ENCODE measurements at places on chromosomes 13 and 19.
A peak's percentile ranks its signal among the peaks of the same experiment; 100 is the strongest.

GRCh38 chr13:99746637-99747402 lies 224.7 kb downstream of the ZIC5 start:
- no peak for DNase-seq

DNA sequence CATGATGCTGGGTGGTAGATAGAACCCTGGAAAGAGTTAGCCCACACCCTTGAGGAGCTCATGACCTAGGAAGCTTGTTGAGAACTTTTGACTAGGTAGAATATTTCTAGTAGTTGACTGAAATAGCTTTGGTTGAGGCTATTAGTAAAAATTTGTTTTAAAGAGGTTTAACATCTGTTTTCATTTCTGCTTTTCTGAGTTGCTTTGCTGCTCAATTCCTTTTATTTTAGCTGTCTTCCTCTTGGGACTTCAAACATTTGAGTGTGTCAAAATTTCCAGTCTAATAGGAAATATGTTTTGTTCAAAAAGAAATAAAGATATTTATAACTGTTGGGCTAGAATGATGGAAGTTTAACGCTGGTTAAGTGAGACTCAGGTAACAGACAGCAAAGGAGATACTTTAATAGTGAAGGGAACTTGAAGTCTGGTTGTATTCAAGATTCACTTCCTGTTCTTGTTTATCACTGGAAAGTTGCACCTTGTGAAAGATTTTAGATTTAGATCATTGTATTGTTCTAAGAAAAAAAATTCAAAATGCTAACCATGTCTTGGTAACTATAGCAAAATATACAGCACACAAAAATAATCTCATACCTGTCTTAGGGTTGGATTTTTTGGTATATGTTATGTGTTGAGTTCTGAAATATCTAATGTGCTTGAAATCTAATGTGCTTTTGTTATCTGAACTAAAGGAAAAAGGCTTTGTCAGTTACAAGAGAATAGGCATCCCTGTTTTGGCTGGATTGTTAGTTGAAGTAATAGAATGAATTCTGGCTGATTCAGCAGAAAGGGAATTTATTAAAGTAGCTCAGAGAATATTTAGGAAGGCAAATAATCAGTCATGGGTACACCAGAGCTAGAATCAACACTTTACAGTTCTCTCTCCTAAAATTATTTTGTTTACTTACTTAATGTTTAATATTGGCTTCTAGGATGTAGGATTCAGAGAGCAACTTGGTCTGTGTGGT lies 24.4 kb upstream of the GPR18 start:
- DNase-seq, result no peak

DNA sequence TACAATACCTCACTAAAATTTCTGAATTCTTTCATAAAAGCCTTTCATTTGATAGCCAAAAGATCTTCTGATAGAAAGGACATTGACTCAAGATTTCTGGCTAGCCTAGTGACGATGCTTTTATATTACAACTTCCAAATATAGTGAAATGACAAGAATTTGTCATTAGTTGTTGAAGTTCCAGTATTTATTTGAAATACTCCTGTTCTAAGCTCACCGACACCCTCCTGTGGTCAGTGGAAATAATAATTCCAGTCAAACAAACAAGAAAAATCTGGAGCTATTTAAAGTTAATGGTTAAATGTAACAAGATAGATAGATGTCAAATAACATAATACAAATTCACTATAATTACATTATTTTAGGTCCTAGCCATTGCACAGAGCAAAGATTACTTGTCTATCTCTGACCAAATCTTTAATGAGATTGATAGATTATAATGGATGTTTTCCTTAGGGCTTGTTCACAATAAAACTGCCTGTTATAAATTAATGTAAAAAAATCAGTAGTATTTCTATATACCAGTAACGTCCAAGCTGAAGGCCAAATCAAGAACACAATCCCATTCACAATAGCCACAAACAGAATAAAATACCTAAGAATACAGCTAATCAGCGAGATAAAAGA lies 195.5 kb downstream of the RGCC start:
- peak; percentile 79 for DNase-seq

DNA sequence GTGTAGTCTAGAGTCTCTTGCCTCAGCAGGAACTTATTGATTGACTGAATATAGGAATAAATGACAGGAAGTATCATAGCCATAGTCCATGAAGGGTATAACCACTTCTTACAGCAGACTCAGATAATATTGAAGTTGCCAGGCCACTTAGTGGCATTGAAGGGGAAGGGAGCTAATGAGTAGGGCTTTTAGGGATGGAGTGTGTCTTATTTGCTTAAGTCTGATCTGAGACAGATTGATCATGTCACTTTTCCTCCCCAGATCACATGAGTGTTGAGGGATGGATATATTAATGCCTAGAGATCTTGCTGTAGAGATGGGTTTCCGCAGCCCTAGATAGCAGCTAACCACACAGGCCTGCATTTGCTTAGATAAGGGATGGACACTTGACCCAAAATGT lies 62.2 kb upstream of the NBEA start:
- DNase-seq, result no peak

DNA sequence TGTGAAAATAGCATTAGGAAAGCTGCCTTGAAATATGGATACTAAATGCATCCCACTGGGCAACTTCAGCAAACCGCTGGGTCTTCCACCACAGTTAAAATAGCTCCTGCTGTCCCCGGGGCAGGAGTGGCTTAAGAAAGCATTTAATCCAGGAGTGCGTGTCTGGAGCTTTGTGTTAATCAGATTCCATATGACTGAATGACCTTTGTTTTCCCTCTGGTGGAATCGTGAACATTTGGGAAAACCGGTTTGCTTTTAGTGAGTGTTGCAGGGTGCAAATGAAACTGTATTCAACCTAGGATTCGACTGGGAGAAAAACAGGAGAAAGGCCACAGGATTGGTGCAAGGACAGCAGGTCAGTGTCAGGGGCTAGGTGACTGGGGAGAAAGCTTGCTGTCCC lies 237.6 kb upstream of the MAB21L1 start:
- DNase-seq, result no peak

- peak; percentile 21 for DNase-seq
Observed at GRCh38 chr19:41993612-41994483, at the start of gene ATP1A3. Gene ATP1A3, minus strand, starts transcription at chr19:41994230. Its CDS starts 154 bp downstream, at chr19:41994076.

DNA sequence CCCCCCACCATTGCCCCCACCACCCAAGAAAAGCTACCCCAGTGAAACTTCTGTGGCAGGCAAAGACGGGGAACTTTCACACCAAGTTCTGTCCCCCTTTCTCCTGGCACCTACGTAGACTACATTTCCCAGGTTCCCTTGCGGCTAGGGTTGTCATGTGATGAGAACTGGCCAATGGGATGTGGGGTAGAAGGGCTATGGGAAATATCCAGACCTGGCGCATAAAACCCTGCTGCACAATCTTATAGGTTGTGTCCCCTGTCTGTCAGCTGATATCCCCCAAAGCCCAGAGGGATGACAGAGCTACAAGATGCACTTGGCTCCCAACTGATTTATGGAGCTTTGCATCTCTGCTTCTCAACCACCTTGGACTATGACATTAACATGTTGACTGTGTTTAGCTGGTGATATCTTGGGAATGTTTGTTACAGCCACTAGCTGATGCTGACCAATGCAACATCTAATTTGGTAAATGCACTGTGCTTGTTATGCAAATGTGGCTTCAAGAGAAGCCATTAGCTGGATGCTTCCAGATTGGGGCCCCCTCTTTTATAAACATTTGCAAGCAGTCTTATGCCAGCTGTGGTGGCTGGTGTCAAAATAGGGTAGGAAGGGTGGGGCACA lies 6.1 kb downstream of the SH2D3A start:
- no peak for DNase-seq

DNA sequence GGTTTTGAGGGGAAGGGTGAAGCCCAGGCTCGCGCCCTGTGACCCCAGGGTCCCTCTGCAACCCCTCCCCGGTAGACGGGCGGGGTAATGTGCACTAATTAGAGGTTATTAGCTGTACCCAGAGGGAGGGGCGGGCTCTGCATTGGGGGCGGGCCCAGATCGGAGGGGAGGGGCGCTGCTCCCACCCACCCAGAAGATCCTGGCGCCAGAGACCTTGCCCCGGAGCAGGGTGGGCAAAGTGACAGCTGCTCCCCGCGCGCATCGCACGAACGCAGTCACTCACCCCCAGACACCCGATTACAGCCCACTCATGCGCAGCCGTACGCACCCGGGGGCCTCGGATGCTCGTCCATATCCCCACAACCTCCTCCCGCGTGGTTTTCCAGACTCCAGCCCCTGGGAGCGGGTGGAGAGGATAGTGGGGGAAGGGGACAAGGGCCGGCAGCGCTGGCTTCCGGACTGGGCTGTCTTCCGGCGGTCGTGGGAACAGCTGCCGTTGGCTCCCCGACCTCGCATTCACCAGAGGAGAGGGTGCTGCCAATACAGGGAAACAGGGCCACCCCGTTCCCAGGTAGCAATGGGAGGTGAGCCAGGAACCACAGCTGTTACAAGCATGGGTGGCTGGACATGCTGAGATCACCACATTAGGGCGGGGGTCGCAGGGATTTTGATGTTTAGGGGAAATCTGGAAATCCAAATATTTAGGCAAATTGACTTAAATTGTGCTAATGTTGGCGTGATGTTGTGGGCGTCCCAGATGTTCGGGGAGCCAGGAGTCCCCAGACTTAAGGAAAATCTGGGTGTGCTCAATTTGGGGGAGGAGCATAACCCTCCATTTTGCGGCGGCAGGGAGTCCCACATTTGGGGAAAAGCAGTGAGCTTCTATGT lies 2.9 kb upstream of the HOOK2 start:
- DNase-seq, result peak; percentile 75

GRCh38 chr13:45413826-45414307 lies 4.3 kb downstream of the SLC25A30 start:
- no peak for DNase-seq

GRCh38 chr13:28012896-28013295 lies 24.4 kb upstream of the URAD start:
- DNase-seq, result no peak

- DNase-seq, result no peak
Observed at GRCh38 chr13:41944635-41945397, 16.1 kb downstream of the VWA8 start.

- no peak for DNase-seq
Observed at GRCh38 chr13:44487989-44488388, 88.1 kb downstream of the TSC22D1 start.

GRCh38 chr13:51923983-51924539 lies 62.3 kb downstream of the CCDC70 start:
- DNase-seq, result no peak

- no peak for DNase-seq
Observed at GRCh38 chr13:67083519-67083918, 146.6 kb downstream of the PCDH9 start.

DNA sequence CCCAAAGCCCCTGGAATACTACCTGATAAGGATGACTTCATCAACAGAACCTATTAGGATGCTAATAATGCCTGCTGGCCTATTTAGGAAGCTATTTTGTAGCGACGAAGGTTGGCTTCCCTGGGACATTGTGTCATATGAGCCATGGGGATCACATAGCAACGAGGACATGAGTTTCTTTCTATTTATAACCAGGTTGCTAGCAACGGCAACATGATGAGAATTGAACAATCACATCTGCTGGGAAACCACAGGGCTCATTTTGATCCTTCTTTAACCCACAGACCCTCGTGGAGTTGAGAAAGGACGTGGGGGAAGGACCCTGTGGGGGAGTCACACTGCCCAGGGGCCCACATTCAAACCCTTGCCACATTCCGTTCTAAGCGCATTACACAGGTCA lies 172.2 kb downstream of the COL4A1 start:
- no peak for DNase-seq
